B cell (primary cell): ENCODE measurements at places on chromosomes 3 and 15. TPM values are rescaled to one million over a fixed set of nuclear protein-coding genes. Genes with fewer than 3 reads are reported as not detected.
A peak's percentile ranks its signal among the peaks of the same experiment; 100 is the strongest.

Gene AMOTL2
- not detected in 2 replicates for total RNA-seq

GRCh38 chr3:123605789-123606234 is 21.0 kb upstream of the HACD2 start:
- no peak overlapping the region for H3K4me3 ChIP-seq
- H3K4me1 ChIP-seq: peaks cover 7% of the 10 kb centered on the region
- no peak overlapping the region for H3K27ac ChIP-seq

GRCh38 chr3:50557915-50558314 is 9.6 kb downstream of the C3orf18 start:
- H3K4me1 ChIP-seq: no peaks in the 10 kb centered on the region
- H3K4me3 ChIP-seq: no peak overlapping the region
- H3K27ac ChIP-seq: no peak overlapping the region
- no peaks in the 10 kb centered on the region for H3K36me3 ChIP-seq

DNA sequence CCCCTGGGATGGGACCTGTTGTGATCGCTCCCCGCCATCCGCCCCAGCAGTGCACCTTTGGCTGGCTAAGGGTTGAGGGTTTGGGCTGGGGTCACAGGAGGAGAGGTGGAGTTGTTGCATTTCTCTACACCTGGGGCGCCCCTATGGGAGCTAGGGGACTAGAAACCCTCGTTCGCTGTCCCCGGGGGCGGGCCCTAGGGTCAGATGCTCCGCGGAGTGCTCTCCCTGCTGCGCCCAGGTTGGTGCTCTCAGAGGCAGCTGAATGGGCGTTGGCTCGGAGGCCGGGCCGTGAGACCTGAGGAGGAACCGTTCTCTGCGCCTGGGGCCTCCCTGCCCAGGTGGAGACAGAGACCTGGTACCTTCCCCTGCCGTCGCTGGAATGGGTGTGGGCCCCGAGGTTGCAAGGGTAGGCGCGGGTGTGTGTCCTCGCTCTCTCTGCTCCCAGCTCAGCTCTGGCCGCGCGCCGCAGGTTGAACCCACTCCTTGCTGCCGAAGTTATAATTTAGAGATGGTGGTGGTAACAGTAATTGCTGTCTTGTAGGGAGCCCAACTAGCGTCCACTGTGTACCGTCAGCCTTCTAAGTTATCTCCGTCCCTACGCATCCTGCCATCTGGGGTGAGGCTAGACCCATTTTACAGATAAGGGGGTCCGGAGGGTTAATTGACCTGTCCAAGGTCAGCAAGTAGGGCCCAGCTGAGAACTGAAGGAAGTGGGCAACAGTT is 965 bp downstream of the FLNB start:
- DNase-seq: peak; percentile 59
- peak overlapping the region; percentile 50 for H3K27ac ChIP-seq
- no peaks in the 10 kb centered on the region for H3K36me3 ChIP-seq
- peaks cover 14% of the 10 kb centered on the region for H3K4me1 ChIP-seq
- no peaks in the 10 kb centered on the region for H3K27me3 ChIP-seq
- H3K4me3 ChIP-seq: peak overlapping the region; percentile 95

DNA sequence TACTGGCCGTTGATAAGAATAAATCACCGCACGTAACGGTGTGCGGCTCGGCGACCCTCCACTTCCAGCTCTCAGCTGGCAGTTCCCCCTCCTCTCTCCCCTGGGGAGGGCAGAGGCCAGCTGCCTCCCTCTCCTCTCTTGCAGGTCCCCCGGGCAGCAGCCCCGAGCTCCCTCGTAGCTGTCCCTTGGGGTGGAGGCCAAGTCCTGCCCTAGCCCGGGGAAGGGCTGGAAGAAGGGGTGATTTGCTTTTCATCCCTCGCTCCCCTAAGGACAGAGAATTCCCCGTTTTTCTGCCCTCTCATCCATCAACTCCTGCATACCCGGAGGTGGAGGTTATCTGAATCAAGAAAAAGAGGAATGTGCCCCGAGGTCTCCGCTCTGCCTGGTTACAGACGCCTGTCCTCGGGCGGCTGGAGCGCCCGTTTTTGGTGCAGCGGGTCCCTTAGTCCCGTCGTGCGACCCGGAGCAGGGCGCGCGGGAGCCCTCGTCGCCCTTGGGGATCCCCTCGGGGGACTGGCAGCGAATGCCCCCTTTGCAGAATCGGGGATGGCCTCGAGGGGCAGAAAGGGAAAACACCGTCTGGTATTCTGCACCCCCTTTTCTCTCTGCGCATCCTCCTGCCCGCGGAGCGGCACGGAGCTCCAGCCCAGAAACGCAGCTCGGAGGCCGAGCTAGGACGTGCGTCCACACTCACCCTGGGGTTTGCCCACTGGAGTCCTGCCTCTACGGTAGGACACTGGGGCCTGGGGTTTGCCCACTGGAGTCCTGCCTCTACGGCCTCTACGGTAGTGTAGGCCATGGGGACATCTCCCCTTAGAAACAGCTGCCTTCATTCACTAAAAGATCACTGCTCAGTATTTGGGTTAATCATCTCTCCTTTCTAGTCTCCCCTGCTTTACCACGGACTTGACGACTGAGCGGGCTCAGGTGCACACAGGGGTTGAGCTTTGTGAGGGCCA is 2.2 kb downstream of the PTPRG start:
- peak; percentile 4 for DNase-seq
- no peak overlapping the region for H3K4me3 ChIP-seq
- peaks cover 15% of the 10 kb centered on the region for H3K4me1 ChIP-seq
- no peaks in the 10 kb centered on the region for H3K36me3 ChIP-seq
- H3K27me3 ChIP-seq: no peaks in the 10 kb centered on the region
